Activated CD8-positive, alpha-beta memory T cell treated with anti-CD3 and anti-CD28 coated beads for 1 hour (primary cell): ENCODE measurements at places on chromosomes 7 and 10.

GRCh38 chr10:132335189-132336063 is 3.4 kb downstream of the LRRC27 start:
- DNase-seq = no peak

GRCh38 chr10:95920798-95921426 is 13.1 kb downstream of the CC2D2B start:
- DNase-seq = no peak

DNA sequence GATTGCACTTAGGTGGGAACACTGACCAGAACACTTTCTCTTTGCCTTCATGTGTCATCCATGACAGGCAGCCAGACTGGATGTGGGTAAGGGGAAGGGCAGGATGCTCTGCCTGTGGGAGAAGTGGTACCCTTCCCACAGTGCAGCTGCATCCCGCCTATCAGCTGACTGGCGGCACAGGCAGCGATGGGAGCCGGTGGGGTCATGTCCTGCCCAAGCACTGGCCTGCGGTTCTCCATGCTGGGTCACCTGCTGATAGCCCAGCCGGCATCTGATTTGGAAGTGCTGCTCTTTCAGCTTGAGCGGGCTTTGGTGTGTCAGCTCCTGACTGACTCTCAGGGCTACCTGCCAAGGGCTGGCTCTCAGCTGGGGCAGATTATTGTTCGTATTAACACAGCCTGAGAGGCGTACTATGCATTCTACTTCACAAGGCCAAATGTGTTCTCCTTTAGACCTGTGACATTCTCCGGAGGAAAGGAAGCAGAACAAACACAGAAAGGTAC is 105.2 kb upstream of the PDLIM1 start:
- DNase-seq = no peak

DNA sequence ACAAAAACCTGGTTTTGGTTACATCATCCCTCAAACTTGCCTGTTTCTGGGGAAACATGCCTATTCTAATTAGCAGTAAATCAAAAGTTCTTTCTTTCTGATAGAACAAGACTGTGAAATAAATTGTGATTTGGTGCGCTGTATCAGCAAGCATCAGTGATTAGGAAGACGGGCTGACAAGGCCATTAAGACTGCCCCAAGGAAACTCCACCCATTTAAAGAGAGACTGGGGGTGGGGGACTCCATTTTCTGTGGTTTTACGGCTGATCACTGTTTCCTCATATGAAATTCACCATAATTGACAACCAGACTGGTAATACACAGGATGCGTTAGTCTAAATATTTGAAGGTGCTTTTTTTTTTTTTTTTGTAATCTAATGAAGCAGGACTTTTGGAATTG is 68.7 kb downstream of the MBL2 start:
- no peak for DNase-seq

- DNase-seq = no peak
Measured at GRCh38 chr10:810351-810846, 120.9 kb upstream of the DIP2C start.

- DNase-seq = no peak
Measured at GRCh38 chr10:56599201-56599600, 238.1 kb upstream of the ZWINT start.

DNA sequence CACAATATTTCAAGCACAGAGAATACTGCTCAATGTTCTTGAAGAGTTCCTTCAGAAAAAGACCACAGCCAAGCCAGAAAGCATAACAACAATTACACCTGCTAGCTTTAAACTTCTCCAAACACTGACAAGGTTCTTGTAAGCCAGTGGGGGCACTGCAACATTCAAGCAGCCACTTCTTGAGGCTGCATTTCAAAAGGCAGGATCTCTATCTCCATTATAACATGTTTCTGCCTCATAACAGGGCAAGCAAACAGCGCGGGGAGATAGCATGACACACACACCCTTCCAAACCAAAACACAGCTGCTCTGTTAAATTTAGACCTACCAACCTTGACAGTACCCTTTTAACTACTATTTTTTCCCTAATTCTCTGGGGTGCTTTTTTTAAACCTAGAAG is 30.8 kb downstream of the CHCHD3 start:
- no peak for DNase-seq

DNA sequence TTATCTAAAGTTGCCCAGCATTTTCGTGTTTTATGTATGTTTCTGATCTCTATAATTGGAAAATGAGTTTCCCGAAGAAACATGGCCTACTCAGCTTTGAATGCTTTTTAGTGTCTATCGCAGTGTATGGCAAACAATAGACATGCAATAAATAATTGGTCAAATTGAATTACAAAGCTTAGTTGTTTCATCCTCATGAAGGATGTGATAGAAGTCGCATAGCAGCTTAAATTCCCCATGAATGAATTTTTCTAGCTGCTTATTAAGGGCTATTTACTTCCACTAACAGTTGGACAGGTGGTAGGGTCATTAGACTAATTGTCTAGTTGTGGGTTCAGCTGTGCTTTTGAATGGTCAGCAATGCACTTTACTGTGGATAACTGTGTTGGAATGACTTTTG is 467.3 kb upstream of the MBL2 start:
- DNase-seq = no peak

- no peak for DNase-seq
Measured at GRCh38 chr7:105245398-105246114, 143.2 kb downstream of the SRPK2 start.

GRCh38 chr7:15011289-15011688 is 108.7 kb upstream of the DGKB start:
- DNase-seq = no peak

DNA sequence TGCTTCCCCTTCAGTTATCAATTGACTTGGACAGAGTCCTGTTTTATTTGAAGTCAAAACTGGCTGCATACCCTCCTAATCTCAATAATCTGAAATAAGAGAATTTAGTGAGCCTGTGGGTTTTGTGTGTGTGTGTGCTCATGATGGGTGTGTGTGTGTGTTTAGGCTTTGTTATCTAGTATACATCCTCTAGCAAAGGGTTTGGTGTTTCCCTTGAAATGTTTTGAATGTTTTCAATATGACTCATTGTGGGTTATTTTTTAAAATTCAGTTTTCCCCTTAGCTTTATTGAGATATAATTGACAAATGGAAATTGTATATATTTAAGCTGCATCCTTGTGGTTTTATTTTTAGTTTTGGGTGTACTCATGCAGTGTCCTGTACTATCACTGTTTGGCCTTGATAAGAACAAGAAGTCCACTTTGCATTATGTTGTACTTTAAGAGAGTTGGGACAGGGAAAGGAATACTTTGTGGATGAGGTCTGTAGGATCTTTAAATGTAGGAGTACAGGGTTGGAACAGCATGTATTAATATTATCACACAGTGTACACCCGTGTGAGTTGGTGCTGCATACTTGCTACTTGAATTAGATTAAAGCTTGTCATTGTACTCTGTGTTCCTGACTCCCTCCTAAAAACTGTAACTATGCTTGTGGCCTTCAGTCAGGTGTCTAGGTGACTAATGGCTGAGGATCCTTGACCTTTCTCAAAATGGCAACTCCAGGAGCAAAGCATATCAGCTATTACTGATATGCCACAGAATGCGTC is 58.3 kb downstream of the VCL start:
- no peak for DNase-seq

GRCh38 chr10:69065406-69066361 is 22.2 kb upstream of the SRGN start:
- no peak for DNase-seq

GRCh38 chr10:97764519-97764931 is 7.3 kb downstream of the SFRP5 start:
- DNase-seq = no peak

GRCh38 chr10:88330174-88330573 is 252.9 kb downstream of the RNLS start:
- no peak for DNase-seq

DNA sequence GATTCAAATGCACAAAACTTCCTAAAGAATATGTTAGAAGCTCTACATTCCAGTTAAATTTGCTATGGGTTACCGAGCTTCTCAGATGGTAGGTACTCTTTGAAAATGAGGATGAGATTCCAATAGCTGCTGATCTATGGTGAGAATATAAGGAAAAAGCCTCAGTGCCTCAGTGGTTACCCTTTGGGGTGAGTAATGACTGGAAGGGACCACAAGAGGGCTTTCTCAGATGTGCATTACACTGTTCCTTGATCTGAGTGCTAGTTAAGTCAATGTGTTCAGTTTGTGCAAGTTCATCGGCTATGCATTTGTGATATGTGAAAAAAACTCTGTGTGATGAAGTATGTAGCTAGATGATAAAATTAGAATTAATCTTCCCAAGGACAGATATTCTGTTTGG is 3.5 kb downstream of the NRCAM start:
- DNase-seq = no peak

GRCh38 chr10:92173996-92174395 is 116.9 kb downstream of the CPEB3 start:
- DNase-seq = no peak

DNA sequence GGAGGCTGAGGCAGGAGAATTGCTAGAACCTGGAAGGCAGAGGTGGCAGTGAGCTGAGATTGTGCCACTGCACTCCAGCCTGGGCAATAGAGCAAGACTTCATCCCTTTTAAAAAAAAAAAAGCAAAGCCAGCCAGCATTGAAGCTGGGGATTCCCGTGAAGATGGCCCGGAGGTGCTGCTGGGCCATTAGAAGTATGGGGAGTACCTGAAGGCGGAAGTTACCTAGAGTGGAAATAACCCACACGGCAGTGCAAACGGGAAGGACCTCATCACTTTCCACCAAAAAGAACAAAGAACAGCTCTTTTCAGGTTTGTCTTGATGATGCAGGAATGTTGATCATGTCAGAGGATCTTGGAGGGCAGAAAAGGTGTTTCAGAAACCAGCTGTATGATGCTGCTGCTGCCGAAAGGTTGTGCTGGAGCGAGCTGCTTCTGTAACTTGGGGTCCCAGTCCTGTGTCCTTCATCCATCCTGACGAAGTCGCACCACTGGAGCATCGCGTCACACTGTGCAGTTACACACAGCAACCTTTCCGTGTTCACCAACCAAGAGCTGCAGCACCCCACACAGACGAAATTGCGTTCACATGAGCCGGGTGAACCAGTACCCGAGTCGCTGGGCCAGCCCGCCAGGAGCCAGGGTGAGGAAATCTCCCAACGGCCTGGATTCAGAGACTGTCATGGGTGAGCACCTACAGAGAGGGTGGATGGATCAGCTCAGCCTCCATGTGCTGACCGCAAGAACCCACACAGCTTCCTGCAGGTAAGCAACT is 8.2 kb downstream of the ZFAND2A start:
- DNase-seq = no peak

DNA sequence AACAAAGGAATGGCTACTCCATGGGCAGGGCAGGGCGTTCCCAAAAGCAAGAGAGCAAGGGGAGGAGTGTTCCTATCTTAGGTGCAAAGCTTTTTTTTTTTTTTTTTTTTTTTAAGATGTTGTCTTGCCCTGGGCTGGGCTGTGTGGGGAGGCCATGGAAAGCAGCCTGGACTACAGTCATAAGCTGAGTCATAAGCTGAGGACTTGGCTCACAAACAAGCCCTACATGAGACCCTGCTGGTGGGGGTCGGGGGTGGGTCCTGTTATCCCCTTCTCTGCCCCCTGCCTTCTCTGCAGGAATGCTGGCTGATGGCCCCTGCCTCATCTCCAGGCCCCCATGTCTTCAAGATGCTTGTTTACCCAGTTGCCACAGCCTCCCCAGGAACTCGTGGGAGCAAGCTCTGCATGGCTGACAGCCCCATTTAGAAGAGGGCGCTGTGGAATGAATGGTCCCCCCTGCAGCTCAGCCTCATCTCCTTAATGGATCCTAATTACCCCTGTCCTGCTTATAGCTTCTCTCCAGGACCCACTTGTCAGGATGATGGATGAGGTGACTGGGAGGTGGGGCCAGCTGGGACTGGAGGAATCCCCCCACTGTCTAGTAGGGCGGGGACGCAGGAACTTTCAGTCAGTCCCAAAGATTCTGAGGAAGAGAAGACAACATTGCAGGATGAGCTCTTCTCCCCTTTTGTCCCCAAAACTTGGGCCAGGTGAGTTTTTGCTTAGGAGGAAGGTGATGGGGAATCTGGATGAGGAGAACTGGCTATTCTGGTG is 340.8 kb upstream of the PODXL start:
- no peak for DNase-seq

DNA sequence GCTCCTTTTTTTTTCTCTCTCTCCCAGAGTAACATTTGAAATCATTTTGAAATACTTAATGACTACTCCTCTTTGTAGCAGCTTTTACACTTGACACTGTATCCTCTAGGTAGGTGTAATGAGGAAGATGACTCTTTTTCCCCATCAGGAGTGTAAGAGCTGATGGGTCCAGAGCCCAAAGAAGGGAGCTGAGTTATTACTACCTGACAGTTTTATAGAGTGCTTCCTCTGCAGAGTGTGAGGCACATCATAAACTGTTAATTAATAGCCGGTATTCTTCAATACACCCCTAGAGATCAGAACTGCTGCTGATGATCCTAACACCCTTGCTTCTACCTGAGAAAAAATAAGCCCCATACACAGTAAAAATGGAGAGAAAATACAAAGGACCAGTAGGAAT is 279.8 kb upstream of the SEMA3A start:
- no peak for DNase-seq

- DNase-seq = no peak
Measured at GRCh38 chr10:4217653-4218052, 432.6 kb upstream of the KLF6 start.

GRCh38 chr10:103273041-103273441 is 3.9 kb upstream of the INA start:
- DNase-seq = no peak

GRCh38 chr10:32341596-32341995 is 5.4 kb downstream of the EPC1 start:
- DNase-seq = no peak

DNA sequence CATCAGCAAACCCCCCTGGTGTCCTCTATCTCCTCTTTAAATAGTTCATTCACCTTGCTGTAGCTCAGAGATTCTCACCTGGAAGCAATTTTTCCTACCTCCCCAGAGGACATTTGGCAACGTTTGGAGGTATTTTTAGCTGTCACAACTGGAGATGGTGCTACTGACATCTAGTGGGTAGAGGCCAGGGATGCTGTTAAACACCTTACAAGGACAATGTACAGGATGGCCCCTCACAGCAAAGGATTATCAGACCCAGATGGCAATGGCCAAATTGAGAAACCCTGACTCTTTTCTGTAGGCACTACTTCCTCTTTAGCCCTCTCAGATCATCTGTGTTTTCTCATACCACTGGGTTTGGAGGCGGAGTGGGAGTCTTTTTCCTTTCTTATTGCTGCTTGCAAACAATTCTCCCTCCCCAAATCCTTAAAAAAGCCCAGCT is 13.2 kb upstream of the TRA2A start:
- no peak for DNase-seq
